ENCODE measurements at places on chromosomes 6 and 20. TPM values are rescaled to one million over a fixed set of nuclear protein-coding genes. Genes with fewer than 3 reads are reported as not detected.

Gene DEK
- polyA plus RNA-seq: 135 TPM

Gene CDSN
- not detected for polyA plus RNA-seq

GRCh38 chr20:63374504-63374903 is 13.4 kb upstream of the CHRNA4 start:
- DNase-seq: no peak

- DNase-seq: no peak
Measured at GRCh38 chr6:6409397-6410030, 89.1 kb upstream of the F13A1 start.

- DNase-seq: no peak
Measured at GRCh38 chr6:164665328-164665727, 644.1 kb downstream of the C6orf118 start.

DNA sequence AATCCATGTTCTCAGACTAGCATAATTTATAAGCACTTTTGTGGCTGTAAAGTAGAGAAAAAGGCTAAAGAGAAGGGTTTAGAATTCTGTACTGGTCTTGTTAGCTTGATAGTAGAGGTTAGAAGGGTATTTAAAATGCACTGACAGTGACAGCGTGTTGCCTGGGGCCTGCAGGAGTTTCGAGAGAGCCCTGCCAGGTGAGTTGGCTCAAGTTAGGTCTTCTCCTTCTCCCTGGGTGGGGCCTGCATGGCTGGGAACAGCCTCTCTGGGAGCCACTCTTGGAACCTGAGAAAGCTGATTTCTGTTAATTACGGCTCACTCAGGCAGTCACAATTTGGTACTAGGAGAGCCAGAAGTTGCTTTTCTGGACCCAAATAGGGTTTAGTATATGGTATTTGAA is 103.7 kb downstream of the ARID1B start:
- DNase-seq: no peak

Gene OLIG3
- not detected for polyA plus RNA-seq

- DNase-seq: peak; percentile 2
Measured at GRCh38 chr6:81787313-81788068, 35.0 kb upstream of the TENT5A start.

DNA sequence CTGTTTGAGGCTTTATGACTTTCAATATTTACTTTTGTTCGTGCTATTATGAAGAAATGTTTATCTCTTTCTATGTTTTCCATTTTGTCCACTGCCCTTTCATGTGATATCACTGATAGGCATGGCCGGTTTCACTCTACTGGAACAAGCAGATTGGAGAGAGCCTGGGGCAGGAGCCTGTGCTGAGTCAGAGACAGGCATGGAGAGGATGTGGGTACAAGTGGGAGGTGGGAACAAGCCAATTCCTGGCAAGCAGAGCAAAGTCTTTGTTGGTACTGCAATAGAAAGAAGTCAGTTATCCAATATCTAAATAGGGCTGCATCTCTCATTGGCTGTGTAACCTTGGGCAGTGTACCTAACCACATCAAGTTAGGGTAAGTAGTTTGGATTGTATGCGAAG is 545.6 kb upstream of the MAP3K7 start:
- no peak for DNase-seq

Gene ADGRG6
- 53.9 TPM for polyA plus RNA-seq

Gene VSX1
- 1.2 TPM for polyA plus RNA-seq

DNA sequence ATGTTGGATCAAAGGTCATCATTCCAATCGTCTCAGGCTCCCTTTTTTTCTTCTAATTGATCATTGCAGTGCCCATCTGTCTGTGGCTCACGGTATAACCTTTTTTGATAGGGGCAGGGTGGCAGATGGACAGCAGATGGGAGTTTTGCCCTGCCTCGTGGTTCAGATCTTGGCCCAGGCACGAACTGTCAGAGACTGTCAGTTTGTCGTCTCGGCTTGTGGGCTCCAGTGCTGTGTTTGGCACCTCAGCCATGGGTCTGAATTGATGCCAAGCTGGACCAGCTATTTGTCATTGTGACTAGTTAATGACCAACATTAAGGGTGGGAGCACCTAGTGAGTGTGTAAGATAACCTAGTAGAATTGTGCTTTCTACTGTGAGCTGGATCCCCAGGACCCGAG is 197.6 kb downstream of the PRL start:
- no peak for DNase-seq

Gene ME1
- polyA plus RNA-seq: 60.6 TPM

GRCh38 chr20:47785854-47786764 is 828 bp upstream of the SULF2 start:
- DNase-seq: peak; percentile 80

DNA sequence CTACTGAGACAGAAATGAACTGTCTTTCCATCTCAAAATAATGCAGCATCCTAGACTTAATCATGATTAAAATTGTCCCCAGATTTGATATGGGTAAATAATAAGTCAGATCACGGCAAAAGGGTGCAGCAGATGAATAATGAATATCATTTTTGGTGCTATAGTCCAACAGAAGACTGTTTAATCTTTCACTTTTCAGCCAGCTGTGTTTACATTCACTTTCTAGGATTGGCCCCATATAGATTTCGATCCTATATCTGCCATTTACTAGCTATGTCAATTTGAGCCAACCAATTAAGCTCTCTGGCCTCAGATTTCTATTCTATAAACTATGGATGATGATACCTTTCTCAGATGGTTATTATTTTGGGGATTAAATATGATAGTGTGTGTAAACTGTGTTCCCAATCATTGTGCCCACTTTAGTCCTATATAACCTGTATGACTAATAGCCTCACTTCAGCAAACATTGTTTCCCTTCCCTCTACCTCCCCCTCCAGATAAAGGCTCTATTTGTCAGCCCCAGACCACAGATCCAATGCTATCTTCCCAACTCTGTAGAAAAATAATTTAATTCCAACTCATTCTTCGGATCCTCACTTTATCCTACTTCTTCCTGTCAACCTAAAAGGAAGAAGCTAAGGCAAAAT is 53.6 kb upstream of the NT5E start:
- DNase-seq: no peak

Gene DEFB132
- not detected for polyA plus RNA-seq

- DNase-seq: no peak
Measured at GRCh38 chr6:106513808-106514582, 115.3 kb downstream of the RTN4IP1 start.

Gene HLA-DOA
- not detected for polyA plus RNA-seq

Gene CRISP2
- polyA plus RNA-seq: not detected

- no peak for DNase-seq
Measured at GRCh38 chr6:89244241-89244985, 27.3 kb upstream of the GABRR1 start.

Gene DEF6
- polyA plus RNA-seq: 0.07 TPM

GRCh38 chr6:98847779-98848538 is 13.6 kb downstream of the POU3F2 start:
- DNase-seq: no peak

Gene CTCFL
- polyA plus RNA-seq: 0.03 TPM

- no peak for DNase-seq
Measured at GRCh38 chr6:161649068-161649467, 375.2 kb upstream of the AGPAT4 start.

DNA sequence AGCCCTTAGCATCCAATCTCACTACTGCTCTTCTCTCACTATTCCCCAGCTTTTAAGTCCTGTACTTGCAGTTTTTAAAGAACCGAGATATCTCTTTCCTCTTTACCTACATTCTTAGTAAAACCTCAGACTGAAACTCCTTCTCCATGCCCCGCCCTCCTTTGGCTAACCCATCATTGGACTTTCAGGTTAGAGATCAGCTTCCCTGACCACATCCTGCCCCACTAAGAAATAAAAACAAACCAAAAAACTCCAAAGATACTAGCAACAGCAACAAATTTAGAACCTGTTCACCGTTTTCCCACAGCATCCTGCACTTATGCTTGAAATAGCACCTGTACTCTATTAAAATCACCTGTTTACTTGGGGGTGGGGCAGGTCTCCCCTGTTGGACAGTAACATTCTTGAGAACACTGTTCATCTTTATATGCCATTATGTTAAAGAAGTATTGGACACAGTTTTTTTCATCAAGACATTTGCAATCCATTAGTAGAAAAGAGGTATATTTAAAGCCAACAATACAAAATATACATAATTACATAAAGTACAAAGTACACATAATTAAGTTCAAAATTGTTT is 16.3 kb upstream of the SMAP1 start:
- no peak for DNase-seq

DNA sequence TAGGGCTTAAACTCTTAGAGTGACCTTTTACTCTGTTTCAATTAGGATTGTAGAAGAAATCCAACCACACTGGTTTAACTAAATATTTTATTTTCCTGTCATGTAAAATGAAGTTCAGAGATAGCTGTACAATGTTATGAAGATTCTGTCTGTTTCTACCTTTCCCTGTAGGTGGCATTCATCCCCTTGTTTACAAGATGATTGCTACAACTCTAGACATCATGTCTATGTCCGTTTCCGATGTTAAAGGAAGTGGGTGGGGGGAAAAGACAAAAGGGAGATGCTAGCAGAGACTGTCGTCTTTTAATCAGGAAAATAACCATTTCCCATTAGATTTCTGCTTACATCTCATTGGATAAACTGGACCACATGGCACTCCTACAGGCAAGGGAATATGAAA is 30.9 kb upstream of the RIMS1 start:
- DNase-seq: no peak

Gene MRAP2
- 0.75 TPM for polyA plus RNA-seq

DNA sequence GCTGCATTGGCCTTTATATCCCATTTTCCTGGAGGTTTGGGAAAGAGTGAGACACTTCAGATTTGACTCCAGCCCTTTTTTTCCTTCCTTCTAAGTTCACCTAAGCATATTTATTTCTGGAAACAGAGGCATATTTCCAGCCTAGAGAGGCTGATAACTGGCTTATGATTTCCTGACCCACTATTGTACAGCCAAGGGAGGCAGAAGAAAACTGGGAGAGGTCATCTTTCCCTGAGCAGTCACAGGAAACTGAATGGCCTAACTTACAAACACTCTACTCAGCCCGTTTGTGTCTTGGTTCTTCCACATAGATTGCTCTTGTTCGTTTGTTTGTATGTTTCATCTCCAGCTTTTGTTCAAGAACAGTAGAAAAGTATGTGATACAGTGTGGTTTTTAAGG is 64.2 kb upstream of the LTV1 start:
- DNase-seq: no peak

GRCh38 chr6:169324656-169325459 is 71.2 kb upstream of the THBS2 start:
- no peak for DNase-seq

Gene NEU1
- 16.0 TPM for polyA plus RNA-seq

DNA sequence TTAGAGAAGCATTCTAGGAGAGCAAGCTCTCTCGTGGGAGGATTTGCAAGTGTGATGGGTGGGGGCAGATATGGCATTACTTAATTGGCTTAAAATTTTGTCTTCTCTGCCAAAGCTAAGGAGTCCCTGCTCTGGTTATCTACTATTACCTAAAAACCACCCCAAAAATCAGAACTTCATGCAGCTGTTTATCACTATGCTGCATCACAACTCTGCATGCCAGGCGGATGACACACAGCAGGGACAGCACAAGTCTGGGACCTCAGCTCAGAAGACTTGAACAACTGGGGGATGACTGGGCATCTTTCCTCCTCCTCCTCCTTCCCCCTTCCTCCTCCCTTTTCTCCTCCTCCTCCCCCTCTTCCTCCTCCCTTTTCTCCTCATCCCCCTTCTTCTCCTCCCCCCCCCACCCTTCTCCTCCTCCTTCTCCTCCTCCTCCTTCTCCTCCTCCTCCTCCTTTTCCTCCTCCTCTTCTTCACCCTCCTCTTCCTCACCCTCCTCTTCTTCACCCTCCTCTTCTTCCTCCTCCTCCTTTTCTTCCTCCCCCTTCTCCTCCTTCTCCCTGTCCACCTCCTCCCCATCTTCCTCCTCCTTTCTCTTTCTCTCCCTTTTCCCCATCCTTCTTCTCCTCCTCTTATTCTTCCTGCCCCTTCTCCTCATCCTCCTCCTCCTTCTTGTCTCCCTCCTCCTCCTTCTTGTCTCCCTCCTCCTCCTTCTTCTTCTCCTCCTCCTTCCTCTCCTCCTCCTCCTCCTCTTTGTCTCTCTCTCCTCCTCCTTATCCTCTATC is 218.6 kb upstream of the PMEPA1 start:
- DNase-seq: peak; percentile 32

- DNase-seq: no peak
Measured at GRCh38 chr6:82906489-82906888, 159.2 kb downstream of the UBE3D start.

Gene CALHM4
- not detected for polyA plus RNA-seq

DNA sequence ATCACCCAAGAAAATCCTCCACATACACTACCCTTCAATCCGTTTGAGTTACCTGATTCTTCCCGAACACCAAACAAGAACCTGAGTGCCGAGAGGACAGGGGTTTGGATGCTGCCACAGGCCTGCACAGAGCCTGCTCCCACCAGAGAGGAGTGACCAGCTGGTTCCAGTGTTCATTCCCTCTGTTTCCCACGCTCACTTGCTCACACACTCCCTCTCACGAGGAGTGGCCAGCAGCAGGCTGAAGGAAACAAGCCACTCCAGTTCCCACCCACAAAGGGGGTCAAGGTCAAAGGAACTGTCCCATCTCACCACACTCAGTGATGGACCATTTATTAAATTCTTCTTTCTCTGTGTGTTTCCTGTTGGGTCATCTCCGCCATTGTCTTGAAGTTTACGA is 97.2 kb upstream of the SNX9 start:
- no peak for DNase-seq

DNA sequence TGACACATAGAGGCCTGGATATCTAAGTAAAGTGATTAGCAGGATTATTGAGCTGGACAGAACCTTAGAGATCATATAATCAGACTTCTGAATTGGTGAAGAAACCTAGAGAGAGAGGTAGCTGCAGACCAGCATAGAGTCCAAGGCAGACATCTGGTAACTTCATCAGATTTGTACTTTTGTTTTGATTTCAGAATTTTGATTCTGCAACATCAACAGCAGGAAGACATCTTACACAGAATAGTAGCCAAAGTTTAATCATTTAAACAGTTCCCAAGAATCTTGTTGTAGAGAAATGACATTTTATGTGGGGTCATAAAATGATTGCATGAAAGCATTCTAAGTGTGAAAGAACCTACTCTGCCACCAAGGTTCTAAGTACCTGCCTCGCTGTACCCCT is 39.4 kb downstream of the RPRD1B start:
- no peak for DNase-seq

Gene CST3
- polyA plus RNA-seq: 259 TPM

All from A549 (cell line).